ENCODE measurements at places on chromosomes 2 and 18.

GRCh38 chr18:12585218-12585617 lies 72.7 kb downstream of the SPIRE1 start:
- DNase-seq = no peak

DNA sequence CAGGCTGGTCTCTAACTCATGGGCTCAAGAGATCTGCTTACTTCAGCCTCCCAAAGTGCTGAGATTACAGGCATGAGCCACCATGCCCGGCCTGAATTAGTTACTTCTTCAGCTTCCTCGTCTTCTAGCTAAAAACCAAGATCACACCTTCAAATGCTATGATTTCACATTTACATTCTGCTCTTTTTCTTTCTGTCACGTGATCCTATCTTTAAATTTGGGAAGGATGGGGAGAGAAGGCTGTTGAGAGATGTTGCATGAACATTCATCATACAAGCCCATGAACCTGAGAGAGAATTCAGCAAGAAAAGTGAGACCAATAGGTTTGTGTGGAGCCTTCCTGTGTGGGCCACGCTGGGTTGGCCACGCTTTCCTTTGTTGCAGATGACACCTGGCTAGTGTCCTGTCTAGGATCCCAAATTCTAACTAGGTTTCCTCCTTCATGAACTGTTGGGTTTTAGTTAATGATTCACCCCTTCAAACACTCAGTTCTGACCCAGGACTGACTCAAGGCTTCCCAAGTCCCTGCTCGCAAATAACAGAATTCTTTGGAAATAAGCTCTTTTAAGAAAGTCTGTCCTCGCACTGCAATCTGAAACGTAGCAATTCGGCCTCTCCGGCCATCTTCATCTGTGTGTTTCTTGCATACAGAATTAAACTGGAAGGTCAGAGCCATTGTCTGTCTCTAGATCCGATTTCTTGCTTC lies 57.3 kb upstream of the CREB1 start:
- DNase-seq = no peak

DNA sequence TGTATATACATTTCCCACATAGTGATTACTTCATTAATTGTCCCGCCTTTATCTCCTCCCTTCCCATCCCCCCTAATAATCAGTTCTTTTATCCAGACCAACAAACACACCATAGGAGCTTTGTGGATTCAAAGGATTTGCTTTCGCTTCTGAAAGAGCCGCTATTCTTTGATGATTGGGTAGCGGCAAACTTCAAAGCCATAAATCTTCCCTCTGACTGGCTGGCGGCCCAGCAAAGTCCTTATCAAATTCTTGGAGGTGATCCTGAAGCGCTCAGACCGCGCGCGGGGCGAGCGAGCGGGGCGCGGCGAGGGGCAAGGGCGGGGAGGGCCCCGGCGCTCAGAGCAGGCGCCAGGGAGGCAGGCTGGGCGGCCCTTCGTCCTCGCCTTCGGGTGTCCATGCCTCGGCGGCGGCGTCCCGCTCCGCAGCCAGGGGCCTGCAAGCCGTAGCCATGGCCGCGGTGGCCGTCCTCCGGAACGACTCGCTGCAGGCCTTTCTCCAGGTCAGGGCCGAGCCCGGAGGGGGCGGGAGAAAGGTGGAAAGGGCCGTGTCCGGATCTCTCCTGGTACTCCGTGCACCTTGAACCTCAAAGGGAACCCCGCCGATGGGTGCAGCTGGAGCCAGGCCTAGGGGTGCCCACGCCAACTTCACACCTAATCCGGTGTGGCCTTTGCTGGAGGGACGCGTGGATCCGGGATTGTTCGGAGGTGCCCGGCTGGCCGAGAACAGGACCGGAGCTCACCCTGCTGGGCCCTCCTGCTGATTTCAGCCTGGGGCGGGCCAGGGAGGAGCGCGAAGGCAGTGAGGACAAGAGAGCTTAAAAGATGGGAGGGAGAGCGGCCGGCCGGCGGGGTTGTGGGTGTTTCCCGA lies at the start of gene SP5:
Gene SP5, plus strand, starts transcription at position 276 of the 870 bp plus-strand sequence. Its CDS starts 176 bp downstream, at position 452.
- DNase-seq = no peak

GRCh38 chr2:204108330-204108751 lies 171.8 kb downstream of the ICOS start:
- DNase-seq = no peak

DNA sequence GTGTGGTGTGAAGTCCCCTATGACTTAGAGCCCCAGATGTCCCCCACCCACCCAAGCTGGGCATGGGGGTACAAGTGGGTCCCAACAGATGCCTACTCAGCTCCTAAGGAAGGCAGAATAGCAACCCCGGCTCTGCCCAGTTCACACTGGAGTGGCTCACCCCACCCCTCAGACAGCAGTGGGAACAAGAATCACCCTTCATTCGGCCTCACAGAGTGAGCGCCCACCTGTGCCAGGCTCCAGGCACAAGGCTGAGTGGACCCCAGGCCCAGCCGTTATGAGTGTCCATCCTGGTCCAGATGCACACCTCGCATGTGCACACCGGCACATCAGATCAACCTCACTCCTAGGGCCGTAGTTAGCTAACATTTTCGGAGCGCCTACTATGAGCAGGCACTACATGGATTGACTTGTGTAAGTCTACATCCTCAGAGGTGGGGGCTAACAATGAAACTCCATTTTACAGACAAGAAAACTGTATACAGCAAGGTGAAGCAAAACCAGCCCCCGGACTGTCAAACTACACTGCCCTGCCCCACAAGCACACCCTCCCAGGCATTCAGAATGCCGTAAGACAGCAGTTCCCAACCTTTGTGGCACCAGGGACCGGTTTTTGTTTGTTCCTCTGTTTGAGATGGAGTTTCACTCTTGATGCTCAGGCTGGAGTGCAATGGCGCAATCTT lies 2.8 kb upstream of the ASTL start:
- DNase-seq = no peak

- DNase-seq = no peak
Measured at GRCh38 chr2:46170611-46171350, 126.4 kb upstream of the EPAS1 start.

DNA sequence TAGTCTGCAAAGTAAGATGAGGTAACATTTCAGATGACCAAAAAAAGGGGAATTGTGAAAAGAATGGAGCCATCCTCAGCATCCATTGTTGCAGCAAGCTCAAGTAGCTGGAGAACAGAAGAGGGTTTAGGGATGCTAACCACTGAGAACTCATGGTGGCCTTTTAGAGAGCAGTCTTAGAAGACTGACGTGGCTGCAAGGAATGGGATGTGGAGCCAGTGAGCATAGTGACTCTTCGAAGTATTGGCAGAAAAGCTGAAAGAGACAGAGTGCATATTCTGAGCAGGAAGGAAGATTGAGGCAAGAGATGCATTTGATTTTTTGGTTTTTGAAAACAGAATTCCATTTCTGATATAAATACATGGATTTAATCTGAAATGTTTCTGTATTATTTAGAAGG lies 151.2 kb downstream of the UBE2E3 start:
- no peak for DNase-seq

DNA sequence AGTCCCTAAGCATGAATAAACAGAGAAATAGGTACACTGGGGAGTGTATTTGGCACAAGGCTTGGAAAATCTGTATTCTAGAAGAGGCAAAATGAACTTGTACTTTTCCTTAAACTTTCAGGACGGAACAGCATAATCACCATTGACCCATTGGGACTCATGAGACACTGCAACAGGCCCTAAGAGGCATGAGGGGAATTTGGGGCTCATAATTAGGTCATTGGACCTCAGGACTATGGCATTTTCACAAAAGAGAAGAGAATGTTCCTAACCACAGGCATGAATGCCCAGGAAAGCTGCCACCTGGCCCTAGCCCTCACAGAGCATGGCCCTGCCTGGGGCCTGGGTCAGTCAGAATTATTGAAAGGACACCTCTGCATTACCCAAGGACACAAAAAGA lies 67.9 kb upstream of the PIK3C3 start:
- DNase-seq = no peak

DNA sequence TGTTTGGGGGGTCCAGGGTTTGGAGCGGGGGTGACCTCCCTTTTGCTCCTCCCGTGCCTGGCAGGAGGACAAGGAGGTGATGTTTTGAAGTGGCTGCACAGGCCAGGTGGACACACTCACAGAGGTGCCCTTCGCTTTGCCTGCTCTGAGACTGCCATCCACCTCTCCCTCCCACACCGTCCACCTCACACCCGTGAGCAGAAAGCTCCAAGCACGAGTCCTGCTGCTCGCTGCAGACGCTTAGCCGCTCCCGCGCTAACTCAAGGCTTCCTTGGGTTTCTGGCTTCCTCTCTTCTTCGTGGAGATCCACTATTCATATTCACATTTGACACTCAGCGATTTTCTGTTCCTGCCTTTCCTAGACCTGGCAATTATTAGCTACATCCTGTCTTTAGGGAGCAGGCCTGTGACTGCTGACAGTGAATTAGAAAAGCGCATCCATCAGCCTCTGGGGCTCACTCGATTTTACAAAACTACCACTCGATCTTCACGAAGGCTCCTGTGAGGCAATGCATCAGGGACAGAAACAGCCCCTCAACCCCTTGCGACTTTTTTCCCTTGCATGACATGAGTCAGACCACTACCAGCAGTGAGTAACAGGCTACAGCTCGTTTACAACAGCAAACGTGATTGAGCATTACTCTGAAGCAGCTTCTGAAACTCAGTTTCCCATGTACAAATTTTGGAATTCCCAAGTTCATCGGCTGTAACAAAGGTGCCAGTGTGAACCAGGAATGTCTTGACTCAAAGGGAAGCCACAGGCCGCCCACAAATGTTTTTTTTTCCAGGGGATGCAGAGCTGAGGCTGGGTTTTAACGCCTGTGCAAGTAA lies 238.7 kb upstream of the SOX11 start:
- no peak for DNase-seq

- no peak for DNase-seq
Measured at GRCh38 chr2:24821433-24821891, 28.2 kb downstream of the CENPO start.

DNA sequence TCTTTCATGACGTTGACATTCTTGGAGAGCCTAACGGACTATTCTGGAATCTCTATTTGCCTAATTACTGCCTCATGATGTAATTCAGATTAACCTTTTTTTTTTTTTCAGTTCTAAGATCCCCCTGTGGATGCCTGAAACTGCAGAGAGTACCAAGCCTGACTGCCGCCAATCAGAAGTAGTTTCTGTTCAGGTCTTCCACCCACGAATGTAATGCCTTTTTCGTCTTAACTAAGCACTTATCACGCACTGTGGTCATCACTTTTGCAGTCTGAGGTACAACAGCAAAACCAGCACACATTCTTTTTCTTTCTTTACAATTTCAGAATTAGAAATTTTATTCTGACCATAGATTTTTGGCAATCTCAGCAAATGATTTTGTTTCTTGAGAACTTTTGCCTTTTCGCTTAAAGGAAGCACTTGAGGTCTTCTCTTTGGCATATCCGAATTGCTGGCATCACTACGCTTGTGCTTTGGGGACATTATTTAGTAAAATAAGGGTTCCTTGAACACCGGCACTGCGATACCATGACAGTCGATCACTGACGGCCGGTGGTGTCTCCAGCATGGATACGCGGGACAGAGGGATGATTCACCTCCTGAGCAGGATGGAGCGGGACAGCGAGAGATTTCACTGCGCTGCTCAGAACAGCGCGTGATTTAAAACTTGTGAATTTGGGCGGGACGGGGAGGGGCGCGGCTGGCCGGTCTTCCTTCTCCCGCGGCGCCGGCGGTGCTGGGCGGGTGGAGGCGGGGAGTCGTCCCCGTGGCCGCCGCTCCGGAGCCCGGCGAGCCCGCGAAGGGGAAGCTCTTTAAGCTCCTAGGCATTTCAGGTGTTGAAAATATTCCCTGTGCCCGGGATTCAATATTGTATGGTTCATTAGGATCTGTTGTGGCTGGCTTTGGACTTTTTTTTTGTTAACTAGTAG lies 32.0 kb upstream of the GPR55 start:
- DNase-seq = no peak

- DNase-seq = no peak
Measured at GRCh38 chr2:75454241-75454620, 106.5 kb downstream of the EVA1A start.

DNA sequence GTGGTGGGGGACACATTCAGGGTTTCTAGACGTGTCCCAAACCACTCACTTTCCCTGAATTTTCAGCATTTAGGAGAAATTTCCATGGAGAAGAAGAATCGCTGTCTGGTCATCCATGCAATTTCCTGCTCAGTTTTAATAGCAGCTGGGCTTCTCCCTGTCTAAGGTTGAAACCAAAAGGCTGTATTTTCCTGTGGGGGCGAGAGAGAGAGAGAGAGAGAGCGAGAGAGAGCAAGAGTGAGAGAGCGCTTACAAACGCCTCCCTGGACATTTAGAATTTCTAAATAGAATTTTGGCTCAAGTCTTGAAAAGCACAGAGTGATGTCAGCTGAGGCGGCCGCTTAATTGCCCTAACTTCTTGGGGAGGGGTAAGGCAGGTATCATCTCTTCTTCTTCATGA lies 110.8 kb downstream of the SETBP1 start:
- no peak for DNase-seq

GRCh38 chr2:128473175-128474035 lies 154.7 kb upstream of the HS6ST1 start:
- no peak for DNase-seq

- DNase-seq = no peak
Measured at GRCh38 chr2:161814008-161814660, 189.9 kb downstream of the SLC4A10 start.

DNA sequence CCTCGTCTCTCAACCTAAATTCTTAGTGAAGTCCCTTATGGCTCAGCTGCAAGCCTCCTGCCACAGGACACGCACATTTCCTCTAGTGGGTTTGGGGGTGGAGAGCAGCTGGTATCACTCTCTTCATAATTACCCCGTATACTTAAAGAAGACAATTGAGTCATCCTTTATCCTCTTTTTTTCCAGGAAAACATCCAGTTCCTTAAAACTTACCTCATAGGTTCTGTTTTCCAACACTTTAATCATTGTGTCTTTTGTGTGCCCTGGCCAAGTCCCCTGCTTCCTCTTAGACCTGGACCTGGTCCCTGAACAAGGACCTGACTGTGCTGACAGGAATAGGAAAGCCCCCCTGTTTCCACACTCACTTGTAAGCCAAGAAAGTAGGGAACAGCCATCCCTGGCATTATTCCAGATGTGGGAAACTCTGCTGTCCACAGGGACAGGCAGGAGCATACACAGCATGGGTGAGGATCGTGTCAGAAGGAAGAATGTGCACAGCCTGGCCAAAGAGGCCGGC lies 42.3 kb upstream of the MYO1B start:
- DNase-seq = no peak

- DNase-seq = no peak
Measured at GRCh38 chr2:144361742-144362141, 158.2 kb downstream of the ZEB2 start.

- no peak for DNase-seq
Measured at GRCh38 chr2:153870308-153870707, 1.4 kb upstream of the GALNT13 start.

- no peak for DNase-seq
Measured at GRCh38 chr2:237507512-237507911, 20.5 kb downstream of the MLPH start.

GRCh38 chr2:84816426-84817026 lies 64.4 kb downstream of the TRABD2A start:
- DNase-seq = no peak

GRCh38 chr2:205695460-205695991 lies 13.2 kb downstream of the NRP2 start:
- DNase-seq = no peak

GRCh38 chr2:88831792-88832248 lies 140.3 kb downstream of the RPIA start:
- no peak for DNase-seq

Measured in activated CD8-positive, alpha-beta memory T cell treated with anti-CD3 and anti-CD28 coated beads for 1 hour (primary cell).